ENCODE measurements at places on chromosomes 11 and 22.

GRCh38 chr11:124473476-124473875 lies 28.0 kb upstream of the OR8B8 start:
- DNase-seq: no peak

DNA sequence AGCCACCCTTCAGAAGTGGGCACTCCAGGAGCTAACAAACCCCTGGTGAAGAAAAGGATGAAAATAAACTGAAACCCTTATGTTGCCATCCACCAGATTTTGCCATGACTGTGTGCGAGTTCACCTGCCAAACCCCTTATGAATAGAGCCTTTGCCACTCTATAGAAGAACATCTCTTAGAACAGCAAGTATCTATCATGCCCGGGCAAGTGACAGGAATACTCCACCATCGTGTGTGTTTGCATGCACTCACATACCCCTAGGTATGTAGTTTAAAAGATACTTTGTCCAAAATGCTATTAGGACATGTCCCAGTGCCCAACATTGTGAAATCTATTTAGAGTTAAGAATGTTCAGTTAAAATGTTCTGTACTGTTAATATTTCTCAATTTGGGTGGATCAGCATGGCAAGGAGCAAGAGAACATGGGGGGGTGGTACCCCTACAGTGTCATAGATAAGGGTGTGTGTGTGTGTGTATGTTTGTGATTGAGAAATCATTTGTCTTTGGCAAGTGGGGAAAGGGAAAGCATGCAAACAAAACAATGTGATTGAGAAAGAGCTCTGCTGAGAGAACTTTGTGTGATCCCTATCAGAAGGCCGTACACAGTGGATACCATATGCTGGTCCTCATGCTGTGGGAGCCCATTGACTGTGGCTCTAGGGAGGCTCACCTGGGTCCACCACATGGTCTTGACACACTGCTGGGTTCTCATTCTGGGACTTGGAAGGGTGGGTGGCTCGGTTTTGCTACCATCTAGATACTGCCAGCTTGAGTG lies 94.9 kb downstream of the ZBTB16 start:
- DNase-seq: no peak

DNA sequence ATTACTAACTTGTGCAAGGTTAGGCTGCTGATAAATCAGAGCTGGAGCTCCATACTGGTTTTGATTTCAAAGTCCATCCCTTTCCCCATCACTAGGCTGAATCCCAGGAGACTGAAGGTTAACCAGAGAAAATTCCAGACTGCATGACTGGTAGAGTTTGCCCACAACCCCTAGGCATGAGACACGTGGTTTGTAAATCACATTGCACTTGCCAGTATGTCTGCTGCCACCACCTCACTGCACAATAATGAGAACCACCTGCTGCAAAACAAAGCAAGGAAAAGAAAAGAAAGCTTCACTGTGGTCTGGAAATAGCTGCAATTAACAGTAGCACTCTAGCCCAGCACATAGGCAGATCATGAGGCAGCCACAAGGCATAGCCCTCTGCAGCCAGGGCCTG lies 67.6 kb upstream of the NTM start:
- DNase-seq: no peak

- no peak for DNase-seq
Measured at GRCh38 chr11:122192634-122193255, 76.7 kb upstream of the BLID start.

DNA sequence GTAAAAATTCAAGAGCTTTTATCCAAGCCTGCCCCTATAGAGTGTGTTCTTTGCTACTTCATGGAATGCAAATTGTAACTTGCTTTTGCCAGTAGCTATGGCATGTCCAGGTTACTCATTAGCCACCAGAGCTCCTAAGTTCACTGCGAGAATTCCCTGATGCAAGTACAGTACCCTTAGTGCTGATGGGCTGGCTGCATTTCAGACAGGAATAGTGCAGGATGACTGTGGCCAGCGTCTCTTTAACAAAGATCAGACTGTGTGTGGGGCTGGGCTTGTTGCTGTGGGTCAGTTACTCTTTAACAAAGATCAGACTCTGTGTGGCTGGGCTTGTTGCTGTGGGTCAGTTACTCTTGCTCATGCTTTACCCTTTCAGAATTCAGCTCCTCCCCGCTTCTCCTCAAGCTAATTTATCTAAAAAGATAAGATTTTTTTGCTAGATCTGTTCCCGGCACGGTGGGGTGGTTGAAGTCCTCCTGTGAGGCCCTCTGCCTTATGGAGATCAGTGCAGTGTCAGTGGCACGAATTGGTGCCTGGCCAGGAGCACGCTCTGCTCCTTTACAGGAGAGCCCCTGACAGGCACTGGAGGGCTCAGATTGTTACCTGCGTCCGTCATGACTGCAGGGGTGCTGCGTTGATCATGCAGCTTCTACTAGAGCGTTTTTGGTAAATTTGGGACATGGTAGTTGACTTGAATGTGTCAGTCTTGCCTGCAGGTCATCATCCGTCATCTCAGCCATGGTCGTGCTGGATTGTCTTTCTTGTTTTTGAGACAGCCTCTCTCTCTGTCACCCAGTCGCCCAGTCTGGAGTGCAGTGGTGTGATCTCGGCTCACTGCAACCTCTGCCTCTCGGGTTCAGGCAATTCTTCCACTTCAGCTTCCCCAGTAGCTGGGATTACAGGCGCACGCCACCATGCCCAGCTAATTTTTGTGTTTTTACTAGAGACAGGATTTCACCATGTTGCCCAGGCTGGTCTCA lies 27.0 kb downstream of the AP2A2 start:
- DNase-seq: no peak

GRCh38 chr22:47055073-47055355 lies 292.6 kb downstream of the TBC1D22A start:
- DNase-seq: no peak

- DNase-seq: no peak
Measured at GRCh38 chr11:27201454-27202302, 161.1 kb downstream of the BBOX1 start.

- DNase-seq: no peak
Measured at GRCh38 chr22:26580240-26580962, 9.5 kb downstream of the TPST2 start.

GRCh38 chr22:20573176-20573832 lies 65.9 kb downstream of the MED15 start:
- DNase-seq: no peak

- DNase-seq: no peak
Measured at GRCh38 chr11:59418156-59418555, 8.1 kb downstream of the OR5A2 start.

DNA sequence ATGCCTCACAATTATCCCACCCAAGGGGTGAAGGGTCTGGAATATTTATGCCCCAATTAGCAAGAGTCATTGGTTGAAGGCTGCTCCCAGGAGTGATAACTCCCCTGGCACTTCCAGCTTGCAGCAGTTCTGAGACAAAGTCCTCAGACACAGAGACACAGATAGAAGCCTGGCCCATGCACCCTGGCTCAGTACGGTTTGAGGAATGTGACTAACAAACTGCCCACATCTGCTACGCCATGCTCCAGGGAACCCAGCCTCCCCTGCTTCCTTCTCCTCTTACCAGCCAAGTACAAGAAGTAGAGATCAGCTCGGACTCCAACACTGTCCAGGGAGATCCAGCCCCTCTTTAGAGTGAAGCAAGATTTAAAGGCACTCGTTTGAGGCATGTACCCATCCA lies 48.5 kb upstream of the BMAL1 start:
- no peak for DNase-seq

- DNase-seq: no peak
Measured at GRCh38 chr11:6604790-6605189, 1.2 kb downstream of the ILK start.

DNA sequence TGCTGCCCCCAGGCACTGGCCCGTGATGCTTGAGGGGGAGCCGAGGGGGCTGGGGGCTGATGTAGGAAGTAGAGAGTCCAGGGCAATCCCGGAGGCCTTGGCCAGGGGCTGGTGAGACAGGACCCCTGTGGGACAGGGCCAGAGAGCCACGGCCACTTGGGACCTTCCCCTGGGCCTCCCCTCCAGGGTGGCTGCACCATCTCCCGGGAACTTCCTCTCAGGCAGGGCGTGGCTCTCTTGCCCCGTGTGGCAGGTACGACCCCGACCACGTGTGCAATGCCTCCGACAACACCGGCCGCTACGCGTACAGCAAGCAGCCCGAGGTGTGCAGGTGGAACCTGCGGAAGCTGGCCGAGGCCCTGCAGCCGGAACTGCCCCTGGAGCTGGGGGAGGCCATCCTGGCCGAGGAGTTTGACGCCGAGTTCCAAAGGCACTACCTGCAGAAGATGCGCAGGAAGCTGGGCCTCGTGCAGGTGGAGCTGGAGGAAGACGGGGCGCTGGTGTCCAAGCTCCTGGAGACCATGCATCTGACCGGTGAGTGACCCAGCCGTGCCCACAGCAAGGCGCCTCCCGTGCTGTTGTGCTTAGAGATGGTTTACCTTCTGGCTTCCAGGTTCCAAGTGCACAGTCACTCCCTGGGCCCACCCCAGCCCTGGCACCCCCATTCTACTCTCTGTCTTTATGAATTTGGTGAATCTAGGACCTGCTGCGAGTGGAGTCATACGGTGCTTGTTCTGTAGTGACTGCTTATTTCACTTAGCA lies 9.7 kb downstream of the SELENOO start:
- DNase-seq: no peak

- DNase-seq: no peak
Measured at GRCh38 chr22:19802001-19802893, 41.7 kb downstream of the TBX1 start.

- DNase-seq: no peak
Measured at GRCh38 chr22:20974336-20974955, 7.4 kb downstream of the AIFM3 start.

DNA sequence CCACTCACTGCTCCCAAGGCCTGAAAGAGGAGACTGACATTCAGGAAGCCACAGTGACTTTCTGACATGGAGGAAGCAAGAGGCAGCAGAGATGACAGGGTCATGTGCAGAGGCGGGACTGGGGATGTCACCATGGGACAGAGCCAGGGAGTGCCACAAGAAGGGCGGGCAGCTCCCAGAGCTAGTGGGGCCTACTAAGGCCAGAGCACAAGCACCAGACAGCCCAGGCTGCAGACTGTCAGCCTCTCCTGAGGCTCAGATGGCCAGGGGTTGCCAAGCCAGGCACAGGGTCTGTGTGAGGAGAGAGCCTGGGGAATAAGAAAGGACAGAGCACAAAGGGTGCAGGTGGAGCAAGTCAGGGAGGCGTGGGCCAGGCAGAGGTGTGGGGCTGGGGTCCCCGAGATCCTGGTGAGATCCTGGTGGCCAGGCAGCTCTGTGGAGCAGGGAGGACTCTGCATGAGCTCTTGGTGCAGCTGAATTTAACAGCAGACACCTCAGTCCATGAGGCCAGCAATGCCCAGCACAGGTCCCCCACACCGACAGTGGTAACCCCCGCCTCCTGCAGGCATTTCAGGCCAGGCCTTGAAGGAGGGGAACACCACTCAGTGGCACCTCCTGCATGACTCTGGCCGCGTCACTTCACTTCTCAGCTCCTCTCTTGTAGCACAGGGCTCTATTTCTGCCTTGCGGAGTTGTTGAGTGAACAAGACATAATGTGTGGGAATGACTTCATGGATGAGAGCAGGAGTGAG lies 52.3 kb downstream of the SGSM3 start:
- DNase-seq: no peak

GRCh38 chr11:10444725-10445315 lies 10.2 kb upstream of the AMPD3 start:
- DNase-seq: no peak

- no peak for DNase-seq
Measured at GRCh38 chr22:19016081-19016766, 80.1 kb upstream of the PRODH start.

GRCh38 chr11:64268893-64269539 lies 15.4 kb downstream of the BAD start:
- DNase-seq: no peak

DNA sequence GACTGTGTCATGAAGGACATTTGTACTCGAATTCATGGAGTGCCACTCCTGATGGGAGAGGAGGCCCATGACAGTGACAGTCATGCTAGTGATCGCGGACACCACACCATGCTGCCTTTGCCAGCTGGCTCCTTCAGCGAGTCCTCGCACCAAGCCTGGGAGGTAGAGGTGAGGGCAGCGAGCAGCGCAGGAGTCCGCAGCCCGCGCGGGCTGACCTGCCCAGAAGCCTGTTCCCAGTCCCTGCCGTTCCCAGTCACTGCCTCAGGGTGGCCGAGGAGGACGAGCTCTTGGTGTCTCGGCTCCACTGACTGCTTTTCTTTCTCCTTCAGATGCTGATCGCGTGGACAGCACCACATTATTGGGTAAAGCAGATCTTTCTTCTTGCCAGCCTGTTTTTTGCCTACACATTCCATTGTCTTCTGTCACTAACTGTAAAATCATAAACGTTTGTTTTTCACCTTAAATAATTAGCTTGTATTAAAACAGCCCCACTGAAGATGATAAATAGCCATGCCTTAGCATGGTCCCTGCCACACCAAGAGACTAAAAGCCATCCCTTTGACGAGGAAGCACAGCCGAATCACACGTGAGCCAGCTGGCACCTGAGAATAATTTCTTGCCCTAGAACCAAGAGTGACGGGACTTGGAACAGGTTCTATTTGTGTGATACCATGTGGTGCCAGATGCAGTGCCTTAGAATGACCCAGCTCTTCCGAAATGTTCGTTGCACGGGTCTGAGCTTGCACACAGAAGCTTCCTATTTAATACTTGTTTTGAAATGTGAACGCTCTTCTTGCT lies 25.5 kb downstream of the FAM118A start:
- DNase-seq: no peak

DNA sequence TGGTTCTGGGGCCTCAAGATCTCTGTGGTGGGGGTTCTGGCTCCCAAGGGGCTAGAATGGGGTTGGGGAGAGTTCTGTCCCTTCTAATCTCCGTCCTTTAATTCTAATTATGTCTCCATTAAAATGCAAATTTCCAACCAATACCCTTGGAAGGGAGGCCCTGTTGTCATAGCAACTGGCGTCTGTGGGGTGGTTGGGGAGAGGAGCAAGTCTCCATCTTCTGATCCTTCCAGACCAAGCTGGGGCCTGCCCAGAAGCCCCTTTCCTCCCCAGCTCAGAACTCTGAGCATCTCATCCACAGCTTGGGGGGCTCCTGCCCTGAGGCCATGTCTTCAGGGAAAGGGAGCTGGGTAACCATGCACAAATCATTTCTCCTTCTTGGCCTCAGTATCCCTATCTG lies 5.4 kb upstream of the RPS19BP1 start:
- DNase-seq: no peak

GRCh38 chr11:21908211-21908610 lies 284.7 kb upstream of the ANO5 start:
- DNase-seq: no peak

DNA sequence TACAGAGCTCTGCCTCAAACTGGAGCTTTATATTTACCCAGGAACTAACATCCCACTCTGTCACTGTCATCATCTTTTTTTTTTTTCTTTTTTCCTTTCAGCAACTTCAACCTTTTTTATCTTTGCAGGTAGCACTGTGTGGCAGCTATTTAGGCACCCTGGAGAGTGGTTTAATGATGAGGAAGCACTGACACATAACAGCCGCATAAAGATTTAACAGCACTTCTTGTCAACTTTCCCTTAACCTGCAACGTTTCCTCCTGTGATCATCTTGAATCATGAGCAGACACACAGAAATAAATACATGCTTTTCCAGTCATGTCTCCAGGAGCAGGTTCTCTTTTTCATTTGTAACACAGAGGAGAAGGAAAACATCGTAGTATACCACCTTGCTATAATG lies 34.8 kb downstream of the PDGFD start:
- no peak for DNase-seq

GRCh38 chr22:50076646-50077535 lies 8.3 kb downstream of the MLC1 start:
- no peak for DNase-seq

- no peak for DNase-seq
Measured at GRCh38 chr11:114137838-114138237, 78.3 kb downstream of the ZBTB16 start.

GRCh38 chr11:64854157-64854533 lies 9.7 kb upstream of the CDC42BPG start:
- no peak for DNase-seq

Measured in stimulated activated CD8-positive, alpha-beta memory T cell treated with anti-CD3 and anti-CD28 coated beads, Interleukin-4, amount 100 ng/mL, for 1 hour (primary cell).